Tibial artery (tissue), 4 donors: ENCODE measurements at places on chromosomes 5 and 9.

DNA sequence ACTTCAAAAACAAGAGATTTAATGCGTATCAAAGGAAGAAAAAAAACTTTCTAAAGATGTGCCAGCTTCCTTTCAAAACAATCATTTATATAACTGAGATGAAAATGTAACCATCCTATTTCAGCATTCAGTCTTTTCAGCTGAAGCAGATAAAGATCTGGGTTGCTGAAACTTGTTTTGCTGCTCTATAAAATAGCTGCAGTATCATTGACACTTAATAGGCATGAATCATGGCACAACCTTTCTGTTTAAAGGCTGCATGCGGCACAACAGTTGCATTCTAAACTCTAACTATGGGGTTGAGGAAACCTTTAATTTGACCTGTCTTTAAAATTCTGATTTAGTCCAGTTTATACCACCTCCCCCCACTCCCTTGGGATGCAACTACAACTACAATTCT is 196.7 kb downstream of the MPDZ start:
- DNase-seq = no peak

DNA sequence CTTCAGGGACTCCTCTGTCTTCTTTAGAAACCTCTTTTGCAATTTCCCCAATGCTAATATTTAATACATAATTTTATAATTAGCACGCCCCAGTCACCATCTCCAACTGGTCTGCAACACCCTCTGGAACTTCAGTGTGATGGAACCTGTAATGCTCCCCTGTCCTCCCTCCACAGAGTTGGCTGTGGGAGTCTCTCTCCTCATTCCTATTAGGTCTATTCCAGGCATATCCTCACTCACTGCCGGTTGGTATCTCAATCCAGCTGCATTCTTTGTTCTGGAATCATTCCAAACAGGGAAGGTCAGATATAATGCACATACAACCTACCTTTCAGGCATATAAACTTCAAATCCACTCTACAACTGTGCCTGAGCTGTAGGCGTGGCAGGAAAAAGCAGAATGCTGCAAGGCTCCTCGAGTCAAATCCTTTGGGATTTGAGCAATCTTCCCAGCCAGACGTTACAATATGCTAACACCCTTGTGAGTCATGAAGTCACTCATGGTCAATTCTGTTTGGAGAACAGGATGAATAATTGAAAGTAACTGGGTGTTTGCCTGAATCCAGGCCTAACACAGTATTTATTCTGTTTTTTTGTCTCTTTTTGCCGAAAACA is 293.8 kb downstream of the CWC27 start:
- peak; percentile 78 for DNase-seq

DNA sequence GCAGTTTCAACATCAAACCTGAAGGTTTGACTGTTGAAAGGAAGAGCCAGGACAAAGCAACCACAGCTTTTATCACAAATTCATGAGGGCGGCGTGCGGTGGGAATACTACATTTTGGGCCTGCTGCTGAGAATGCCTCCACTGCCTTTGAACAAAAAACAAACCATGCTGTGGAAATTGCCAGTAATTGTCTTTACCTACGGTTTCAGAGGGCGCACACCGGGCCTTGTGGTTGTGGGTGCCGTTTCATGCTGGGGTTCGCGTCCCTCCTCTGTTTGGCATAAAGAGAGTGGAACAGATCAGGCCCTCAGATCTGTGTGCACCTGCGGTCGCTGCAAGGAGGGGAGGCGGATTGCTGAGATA is 27.6 kb upstream of the TCF7 start:
- DNase-seq = no peak

GRCh38 chr9:124477211-124477647 is 27.0 kb downstream of the ADGRD2 start:
- DNase-seq = no peak

- DNase-seq = peak; percentile 29
Measured at GRCh38 chr5:120139039-120139438, 325.1 kb upstream of the PRR16 start.

DNA sequence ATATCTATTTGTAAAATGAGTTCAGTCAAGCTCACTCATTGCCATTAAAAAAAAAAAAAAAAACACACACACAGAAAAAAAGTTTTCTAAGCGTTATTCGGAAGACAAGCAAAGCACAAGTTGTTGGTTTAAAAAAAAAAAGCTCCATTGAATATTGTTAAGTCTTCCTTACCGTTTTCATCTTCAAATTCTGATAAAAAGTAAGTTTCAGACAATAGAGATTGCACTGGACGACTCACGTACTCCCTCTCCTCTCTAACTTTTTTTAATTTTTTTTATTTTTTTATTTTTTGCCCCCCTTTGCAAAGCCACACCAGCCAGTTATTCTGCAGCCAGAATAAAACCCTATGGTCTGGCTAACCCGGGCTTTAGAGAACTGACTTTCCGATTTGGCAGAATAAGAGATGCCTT is 544 bp downstream of the ADAMTS6 start:
- DNase-seq = no peak

DNA sequence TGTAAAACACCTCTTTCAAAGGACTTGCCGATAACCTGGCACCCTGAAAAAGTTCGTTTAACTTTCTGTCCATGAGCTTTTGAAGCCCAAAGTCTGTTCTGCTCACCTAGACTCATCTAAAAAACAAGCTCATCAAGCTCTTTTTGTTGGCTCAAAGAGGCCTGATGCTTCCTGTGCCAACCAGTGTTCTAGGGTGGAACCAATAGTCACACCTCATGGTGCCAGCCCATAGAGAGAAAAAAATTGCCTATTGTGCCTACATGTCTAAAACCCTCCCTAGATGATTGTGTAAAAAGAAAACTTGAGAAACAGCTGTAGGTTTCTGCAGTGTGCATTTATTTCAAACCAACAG is 4.7 kb downstream of the SH3RF2 start:
- DNase-seq = no peak

GRCh38 chr5:56986626-56986947 is 34.7 kb upstream of the MIER3 start:
- no peak for DNase-seq

DNA sequence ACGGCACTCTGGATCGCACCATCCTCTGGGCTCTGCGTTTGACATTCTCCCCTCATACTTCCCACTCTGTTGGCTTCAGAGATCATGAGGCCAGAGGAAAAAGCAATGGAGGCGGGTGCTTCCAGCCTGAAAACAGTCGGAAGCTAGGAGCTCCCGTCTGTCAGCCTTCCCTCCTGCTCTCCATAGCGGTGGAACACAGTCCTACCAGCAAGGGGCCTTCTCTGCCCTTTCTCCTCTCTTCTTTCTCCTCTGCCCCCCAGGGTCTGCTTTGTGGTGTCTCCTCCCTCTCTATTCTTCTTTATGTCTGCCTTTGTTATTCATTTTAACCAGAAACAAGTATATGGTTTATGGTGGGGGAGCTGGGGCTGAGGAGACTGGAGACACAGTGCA is 152.5 kb upstream of the NFIB start:
- no peak for DNase-seq

GRCh38 chr9:118992813-118993794 is 376.1 kb downstream of the BRINP1 start:
- DNase-seq = no peak

- DNase-seq = no peak
Measured at GRCh38 chr9:86939891-86940290, 7.4 kb downstream of the GAS1 start.
